ENCODE measurements at places on chromosomes 3 and 15.

GRCh38 chr3:72133329-72134011, 348.5 kb upstream of the PROK2 start:
- DNase-seq, result no peak

- peak; percentile 56 for DNase-seq
Measured at GRCh38 chr15:78638658-78639314, 2.2 kb downstream of the CHRNB4 start.

GRCh38 chr3:37603722-37604121, 258.0 kb upstream of the CTDSPL start:
- DNase-seq, result no peak

DNA sequence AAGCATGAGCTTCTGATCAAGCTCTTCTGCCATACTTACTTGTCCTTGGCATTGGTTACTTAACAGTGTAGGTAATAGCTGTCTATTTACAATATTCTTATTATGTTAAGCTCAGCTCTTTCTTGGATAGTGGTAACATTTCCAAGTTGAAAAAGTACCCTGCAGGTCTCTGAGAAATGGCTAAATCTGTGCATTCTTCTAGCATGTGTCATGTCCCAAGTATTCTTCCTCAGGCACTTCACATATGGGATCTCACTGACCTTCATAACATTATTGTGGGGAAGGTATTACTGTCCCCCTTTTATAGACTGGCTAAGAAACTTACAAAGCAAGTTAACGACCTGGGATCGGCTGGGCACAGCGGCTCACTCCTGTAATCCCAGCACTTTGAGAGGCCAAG, 236.1 kb downstream of the RORA start:
- DNase-seq, result no peak

- no peak for DNase-seq
Measured at GRCh38 chr3:101845425-101845824, 3.9 kb upstream of the NFKBIZ start.

GRCh38 chr15:41006479-41006878, 53.2 kb downstream of the CHAC1 start:
- no peak for DNase-seq

- no peak for DNase-seq
Measured at GRCh38 chr15:65767895-65768294, 24.2 kb downstream of the DENND4A start.

DNA sequence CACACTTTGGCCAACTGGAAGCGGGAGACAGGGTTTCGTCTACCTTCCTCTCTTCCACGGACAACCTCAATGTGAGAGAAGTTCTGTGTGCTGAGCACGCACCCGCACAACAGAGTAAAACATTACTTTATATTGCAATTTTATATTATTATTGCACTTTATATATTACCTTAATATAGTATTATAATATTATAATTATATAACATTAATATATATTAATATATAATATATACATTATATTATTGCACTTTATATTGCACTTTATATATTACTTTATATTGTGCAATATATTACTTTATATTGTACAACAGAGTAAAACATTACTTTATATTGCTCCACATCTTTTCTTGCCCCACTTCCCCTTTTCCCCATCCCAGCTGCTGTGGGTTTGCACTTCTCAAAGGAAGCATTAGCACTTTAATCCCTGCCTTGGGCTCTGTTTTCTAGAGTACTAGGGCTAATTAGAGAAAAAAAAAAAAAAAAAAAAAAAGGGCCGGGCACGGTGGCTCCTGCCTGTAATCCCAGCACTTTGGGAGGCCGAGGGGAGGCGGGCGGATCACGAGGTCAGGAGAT, 76.4 kb upstream of the SLC4A7 start:
- no peak for DNase-seq

DNA sequence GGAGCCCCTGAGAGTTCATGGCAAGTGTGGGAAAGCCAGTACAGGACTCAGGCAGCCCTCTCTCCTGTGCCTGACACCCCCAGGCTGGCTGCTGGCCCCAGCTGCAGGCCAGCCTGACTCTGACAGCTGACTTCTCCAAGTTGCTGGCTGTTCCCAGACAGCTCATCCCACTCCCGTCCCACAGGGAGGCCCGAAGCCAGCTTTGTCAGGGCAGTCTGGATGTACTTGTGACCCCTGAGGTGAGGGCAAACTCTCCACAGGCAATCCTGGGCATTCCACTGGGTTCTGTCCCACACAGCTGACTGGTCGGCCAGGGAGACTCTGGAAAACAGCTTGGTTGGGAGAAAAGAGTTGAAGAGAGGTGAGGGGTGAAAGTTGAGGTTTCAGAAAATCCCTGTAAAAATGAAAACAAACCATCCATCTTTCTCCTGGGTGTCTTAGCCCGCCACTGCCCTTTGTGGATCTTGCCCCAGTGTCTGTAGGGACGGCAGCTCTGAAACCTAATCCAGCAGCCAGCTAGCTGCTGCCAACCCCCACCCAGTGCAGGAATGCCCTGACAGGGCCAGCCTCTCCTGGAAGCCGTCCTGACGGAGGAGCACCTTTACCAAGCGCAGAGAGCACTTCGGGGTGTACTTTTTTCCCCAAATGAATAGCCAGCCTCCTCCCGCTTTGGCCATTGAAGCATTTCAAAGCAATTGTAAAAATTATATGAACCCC, 87.9 kb downstream of the DNAJB8 start:
- no peak for DNase-seq

All from NCI-H2171 (cell line).